ENCODE measurements at places on chromosomes 4 and X.
A peak's percentile ranks its signal among the peaks of the same experiment; 100 is the strongest.

DNA sequence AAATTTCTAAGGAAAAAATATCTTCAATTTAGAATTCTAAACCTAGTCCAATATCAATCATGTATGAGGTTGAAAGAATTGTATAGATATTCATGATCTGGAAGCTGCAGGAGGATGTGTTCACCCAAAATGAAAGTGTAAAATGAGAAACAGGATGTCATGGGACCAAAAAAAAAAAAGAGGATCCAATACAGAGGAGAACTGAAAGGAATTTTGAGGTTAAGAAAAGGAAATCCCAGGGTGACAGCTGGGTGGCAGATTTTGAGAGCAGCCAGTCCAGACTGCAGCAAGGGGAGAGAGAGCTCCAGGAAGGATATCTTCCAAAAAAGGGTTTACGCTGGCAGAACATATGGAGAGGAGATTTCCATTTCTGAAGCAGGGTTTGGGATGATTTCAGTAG, 38.9 kb downstream of the TLR10 start:
- no peak for DNase-seq

GRCh38 chr4:117661091-117662072, 372.9 kb upstream of the NDST3 start:
- no peak for DNase-seq

DNA sequence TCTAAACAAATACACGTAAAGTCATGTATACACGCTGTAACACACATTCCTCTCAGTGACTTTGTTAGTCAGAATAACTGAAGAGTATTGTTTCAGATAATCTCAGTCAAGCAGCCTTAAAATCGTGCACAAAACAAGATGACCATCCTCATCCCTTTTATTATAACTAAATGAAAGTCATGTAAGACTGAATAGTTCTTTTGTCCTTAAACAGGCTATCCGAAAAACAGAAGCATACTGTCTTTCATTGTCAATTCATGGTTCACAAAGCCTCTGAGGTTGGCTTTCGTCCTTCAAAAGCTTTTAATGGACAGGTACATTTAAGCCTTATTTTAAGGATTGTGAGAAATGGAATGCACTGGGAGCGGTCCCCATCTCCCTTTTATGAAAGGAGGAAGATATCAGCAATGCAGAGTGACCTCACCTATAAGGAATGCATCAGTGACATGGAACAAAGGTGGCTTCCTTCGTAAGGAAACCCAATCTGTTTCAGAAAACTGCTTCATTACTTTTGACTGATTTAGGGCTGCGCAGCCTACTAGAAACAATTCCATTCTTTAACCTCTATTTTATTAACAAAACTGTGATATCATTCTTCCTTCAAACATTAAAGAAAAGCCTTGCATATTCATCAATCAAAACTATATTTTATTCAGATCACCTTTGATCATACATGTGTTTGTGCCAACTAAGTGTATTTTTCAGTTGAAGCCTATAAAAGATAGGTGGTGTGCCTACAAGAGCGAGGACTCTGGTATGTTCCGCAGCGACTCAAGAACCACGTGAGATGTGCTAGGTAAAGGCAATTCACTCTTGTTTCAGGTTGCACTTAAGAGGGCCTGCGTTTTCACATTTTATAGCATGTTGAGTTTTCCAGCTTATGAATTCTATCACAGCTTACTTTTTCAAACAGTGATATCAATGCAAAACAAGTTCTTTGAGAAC, 19.2 kb downstream of the SH3RF1 start:
- DNase-seq: no peak

- peak; percentile 91 for DNase-seq
Observed at GRCh38 chrX:39576041-39576872, 521.5 kb downstream of the BCOR start.

DNA sequence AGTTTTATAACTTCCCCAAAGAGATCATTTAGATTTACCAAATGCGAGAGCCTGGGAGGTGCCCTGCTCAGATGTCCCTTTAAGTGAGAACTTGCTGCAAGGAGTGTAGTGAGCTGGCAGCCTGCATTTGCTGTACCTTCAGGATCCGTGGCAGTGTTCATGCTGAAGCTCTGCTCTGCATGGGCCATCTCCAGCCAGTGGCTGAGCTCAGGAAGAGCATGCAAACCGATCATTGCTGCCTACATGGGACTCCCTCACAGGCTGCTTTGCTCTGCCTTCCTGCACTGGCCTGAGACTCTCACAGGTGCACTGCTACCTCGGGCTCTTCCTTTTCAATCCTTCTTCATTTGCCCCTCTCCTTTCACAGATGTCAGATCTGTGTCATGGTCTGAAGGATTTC, 152.0 kb upstream of the SFRP2 start:
- no peak for DNase-seq

DNA sequence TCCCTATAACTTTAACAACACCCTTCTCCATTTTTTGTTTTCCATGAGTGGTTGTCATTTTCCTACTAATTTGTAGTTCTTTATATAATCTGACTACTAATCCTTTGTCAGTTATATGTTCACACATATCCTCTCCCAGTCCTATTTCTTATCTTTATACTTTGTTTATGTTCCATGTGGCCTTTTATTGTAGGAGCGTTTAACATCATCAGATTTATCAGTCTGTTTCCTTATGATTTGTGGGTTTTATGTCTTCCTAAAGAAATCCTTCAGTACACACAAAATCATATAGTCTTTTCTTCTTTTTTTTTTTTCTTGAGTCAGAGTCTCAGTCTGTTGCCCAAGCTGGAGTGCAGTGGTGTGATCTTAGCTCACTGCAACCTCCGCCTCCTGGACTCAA, 204.9 kb upstream of the SPRY1 start:
- DNase-seq: no peak

DNA sequence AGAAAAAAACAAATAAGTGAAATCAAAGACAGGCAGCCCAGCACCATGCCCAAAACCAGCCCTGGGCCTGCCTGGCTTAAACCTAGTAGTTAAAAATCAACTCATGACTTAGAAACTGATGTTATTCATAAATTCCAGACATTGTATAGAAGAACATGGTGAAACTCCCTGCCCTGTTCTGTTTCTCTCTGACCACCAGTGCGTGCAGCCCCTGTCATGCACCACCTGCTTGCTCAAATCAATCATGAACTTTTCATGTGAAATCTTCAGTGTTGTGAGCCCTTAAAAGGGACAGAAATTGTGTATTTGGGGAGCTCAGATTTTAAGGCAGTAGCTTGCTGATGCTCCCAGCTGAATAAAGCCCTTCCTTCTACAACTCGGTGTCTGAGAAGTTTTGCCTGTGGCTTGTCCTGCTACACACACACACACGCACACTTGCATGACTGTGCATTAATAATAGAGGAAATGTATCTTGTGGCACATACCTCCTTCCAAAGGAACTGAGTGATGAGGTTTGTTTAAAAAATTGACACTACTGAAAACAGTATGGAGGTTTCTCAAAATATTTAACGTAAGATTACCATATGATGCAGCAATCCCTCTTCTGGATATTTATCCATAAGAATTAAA, 39.2 kb upstream of the UGT2B7 start:
- no peak for DNase-seq

All from NCI-H446 treated with DMSO at 0.1 percent for 48 hours (cell line).